ENCODE measurements at places on chromosomes 2 and 18.

DNA sequence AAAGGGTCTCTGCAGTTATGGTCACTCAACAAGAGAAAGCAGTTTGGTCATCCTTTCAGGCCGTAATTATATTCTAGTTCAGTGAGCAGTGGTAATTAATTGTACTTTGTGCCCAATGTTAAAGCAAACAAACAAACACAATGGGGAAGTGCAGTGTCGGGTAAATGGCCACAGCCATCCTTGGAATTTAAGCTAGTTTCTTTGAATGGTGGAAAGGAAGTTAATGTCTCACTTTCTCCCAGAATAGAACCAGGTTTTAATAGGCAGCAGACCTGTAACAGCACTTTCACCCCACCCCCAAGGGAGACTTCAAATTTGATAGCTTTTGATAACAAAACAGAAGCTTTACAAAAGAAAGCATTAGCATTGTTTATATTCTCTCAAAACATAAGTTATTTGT, 20.0 kb upstream of the ITGAV start:
- no peak for DNase-seq

GRCh38 chr2:241865957-241866789, 3.4 kb upstream of the RTP5 start:
- no peak for DNase-seq

DNA sequence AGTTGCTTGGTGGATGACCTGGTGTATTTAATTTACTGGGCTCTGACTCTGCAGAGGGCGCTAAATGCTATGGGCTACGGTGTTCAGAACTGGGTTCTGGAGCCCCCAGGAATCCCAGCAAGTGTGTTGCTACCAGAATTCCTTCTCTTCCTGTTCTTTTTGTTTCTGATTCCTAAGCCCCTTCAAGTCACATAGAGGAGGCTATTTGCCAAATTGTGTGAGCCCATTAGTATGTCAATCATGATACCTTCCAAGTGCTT, 358.2 kb upstream of the SPRED2 start:
- DNase-seq = no peak

DNA sequence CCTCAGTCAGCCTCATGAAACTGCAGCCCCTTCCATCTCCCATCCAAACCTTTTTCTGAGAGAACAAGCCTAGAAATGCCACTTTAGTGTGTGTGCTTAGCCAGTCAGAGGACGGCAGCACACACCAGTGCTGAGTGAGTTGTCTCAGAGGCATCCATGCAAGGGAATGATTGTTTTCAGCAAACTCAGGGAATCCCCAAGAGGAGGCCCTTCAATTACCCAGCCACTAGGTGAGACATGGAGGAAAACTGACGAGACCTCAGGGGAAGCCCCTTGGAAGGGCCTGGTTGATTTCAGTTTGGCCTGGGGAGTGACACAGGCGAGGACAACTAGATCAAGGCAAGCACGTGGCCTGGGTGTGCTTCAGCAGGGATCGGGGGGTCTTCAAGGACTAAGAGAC, 49.7 kb downstream of the APOB start:
- no peak for DNase-seq

DNA sequence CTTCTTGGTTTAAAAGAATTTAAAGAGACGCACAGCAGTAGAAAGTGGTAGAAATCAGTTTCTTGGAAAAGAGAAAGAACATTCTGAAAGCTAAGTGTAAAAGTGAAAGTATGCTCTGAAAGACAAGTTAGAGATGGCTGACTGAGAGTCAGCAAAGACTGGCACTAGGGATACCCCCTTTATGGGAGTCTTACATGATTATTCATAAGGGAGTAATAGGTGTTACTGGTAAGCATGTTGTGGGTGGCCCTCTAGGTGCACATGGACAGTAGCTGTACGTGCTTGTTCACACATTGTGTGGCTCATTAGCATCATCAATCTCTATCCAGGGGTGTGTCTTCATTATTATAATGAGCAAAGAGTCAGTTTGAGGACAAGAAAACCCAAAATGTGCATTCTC, 816.2 kb downstream of the CBLN2 start:
- DNase-seq = no peak

DNA sequence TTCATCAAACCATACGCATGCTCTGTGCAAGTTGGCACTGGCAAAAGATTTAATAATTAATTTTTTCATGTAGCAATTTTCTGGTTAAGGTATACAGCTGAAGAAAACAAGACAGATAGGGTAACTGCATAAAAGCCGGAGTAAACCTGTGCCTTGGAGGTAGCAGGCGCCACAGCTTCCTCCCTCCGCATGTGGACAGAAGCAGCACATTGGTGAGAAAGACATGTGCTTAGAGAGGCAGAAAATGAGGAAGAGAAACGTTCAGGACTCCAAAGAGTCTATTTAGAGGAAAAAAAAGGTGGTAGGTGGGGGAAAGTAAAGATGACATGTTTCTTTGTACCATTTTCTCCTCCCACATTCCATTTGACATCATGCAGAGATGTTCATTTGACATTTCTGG, 9.3 kb downstream of the ST6GAL2 start:
- no peak for DNase-seq

GRCh38 chr18:80200932-80201672, 46.2 kb downstream of the PARD6G start:
- no peak for DNase-seq

DNA sequence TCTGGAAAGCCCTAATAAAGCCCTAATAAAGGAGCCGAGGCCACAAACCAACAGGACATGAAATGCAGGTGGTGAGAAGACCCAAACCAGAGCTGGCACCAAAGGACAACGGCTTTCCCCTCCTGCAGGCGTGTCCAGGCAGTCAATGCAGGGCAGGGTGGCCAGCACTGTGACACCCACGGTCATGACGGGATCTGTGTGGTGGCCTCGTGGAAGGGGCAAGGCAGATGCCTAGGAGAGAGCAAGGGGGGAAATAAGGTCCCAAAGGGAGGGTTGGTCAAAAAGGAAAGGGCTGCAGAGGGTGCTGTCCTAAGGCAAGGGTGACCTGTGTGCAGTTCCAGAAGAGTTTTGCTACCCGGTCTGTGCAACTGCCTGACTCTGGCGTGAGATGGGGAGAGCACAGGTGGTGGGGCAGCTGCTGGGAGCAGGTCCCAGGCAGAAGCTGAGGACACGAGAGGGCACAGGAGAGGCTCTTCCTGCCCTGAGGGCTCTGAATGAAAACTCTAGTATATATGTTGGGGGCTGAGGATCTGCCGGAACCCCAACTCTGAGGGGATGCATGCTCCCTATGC, 156.7 kb downstream of the TPO start:
- DNase-seq = no peak

All from SW480 (cell line).